ENCODE measurements at places on chromosomes 4 and X.

DNA sequence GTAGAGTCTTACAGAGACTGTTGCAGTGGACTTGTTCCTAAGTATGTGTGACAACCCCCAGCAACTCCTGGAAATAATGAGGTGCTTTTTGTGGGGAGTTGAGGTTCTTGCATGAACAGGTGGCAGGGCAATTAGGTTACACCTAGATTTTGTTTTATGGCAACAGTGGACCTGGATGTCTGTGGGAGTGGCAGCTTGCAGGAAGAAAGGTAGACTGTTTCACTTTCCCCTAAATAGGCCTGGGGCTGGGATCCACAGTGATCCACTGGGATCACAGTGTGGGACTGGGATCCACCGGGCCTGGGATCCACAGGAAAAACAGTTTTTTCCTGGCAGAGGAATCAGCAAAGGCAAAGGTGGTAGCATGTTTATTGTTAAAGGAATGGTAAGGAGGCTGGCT lies 18.3 kb upstream of the USP9X start:
- no peak for DNase-seq

GRCh38 chrX:81875800-81876199 lies 673.9 kb downstream of the SH3BGRL start:
- DNase-seq: no peak

- DNase-seq: no peak
Measured at GRCh38 chr4:88452912-88453311, 4.0 kb upstream of the HERC5 start.

GRCh38 chrX:40006106-40007017 lies 91.4 kb downstream of the BCOR start:
- peak; percentile 1 for DNase-seq

DNA sequence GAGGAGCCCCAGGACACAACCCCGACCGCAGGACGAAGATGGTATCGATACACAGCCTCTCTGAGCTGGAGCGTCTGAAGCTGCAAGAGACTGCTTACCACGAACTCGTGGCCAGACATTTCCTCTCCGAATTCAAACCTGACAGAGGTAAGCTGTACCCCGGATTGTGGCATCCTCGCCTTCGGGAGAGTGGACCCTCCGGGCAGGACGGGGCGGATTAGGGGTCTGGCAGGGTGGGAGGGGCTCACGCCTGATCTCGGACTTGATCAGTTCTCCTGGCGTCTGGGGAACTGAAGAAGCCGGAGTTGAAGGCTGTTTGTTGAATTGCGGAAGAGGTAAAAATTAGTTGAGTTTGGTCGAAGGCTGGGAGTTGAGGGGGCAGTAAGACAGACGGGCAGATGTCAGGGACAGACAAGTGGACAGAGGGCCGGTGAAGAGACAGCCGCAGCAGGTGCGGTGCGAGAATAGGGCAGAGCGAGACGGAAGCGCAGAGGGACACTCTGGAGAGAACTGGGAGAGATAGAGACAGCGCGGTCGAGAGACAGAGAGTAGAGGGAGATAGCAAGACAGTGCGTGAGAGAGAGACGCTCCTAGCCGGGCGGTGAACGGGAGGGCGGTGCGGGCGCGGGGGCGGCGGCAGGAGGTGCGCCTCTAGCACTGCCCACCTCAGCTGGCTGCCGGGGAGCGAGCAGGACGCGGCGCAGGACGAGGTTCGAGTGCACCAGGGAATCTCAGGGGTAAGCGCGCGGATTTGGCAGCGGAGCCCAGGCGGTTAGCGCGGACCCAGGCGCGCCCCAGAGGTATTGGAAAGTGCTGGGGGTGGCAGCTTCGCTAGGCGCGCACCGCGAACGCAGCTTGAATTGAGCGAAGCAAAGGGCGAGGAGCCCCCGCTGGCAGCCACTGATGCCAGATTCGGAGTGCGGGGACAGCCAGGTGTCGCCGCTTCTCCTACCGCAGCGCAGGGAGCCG lies 23.9 kb downstream of the ARHGAP36 start:
- DNase-seq: no peak

DNA sequence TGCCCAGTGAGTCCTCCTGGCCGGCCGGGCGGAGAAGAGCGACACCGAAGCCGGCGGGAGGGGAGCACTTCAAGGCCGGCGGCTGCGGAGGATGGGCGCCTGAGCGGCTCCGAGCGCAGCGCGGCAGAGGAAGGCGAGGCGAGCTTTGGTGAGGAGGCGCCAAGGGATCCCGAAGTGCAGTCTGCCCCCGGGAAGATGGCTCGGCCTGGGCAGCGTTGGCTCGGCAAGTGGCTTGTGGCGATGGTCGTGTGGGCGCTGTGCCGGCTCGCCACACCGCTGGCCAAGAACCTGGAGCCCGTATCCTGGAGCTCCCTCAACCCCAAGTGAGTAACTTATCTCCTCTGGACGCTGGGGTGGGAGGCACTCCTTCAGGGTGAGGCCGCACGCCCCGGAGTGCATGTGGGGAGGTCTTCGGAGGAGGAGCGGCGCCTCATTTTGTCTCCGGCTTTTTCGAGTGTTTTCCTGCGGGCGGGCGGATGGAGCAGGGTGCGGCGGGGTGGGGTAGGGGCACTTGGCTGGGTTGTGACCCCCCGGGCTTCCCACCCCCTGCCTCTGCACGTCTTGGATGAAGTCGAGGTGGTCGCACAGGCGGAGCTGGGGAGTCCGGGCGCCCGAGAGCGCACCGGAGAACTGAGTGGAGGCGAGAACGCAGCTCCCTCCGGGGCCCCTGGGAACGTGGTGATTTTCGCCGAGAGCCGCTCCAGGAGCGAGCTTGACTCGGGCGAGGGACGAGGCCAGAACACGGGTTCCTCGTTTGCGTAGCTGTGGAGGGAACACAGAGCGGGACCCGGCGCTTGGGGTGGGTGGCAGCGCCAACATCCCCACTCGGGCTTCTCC lies 979 bp downstream of the EFNB1 start:
- no peak for DNase-seq

DNA sequence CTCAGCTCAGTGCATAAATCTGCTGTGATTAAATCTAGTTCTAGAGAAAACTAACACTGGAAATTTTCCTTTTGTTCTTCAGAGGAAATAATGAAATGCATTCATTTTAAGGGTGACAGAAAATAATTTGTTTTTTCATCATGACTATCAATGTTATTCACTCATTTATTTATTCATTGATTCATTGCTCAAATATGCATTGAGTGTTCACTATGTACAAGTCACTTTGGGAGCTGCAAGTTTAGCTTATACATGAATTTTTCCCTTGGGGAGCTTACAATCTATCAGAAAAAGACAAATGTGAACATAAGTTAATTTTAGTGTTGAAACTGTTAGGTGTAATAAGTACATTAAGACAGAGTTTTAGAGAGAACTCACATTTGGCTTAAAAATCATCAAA lies 897.8 kb downstream of the CENPC start:
- DNase-seq: no peak

GRCh38 chrX:133544115-133544514 lies 128.8 kb upstream of the GPC4 start:
- no peak for DNase-seq

DNA sequence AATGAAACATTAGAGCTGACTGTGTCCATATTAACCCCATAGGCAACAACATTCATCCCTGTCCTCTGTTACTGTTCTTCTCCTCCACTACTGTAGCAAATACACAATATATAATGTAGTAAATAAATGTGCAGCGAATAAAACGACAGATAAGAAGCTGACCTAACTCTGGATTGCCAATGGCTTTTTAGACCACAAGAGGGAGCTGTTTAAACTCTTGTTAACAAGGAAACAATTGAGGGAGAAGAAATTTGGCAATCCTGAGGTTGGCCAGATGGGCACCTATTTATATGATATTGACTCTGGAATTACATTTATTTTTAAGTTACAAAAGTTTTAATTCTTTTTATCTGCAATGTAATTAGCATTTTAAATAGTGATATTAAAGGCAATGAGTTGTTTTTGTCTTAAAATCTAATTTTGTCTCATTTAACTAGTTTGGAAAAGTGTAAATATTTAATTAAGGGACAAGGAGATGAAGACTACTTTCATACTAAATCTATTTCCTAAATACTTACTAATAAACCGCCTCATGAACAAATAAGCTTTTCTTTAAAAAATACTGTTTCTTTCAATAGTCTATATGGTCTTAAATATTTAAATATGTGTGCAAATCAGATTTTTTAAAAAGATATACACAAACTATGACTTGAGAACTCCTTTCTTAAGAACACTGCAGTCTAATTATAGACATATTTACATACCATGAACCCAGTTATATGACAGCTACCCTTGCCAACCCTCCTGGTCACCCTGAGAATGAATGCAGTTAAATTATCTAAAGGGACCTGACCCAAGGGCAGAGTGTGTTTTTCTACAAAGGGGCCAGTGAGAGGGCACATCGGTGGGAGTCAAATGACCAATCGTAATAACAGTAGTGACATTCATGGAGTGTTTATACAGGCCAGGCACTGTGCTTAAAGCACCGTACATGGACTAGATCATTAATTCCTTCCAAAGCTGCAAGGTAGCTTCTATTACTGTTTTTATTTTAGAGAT lies 52.9 kb upstream of the HPF1 start:
- DNase-seq: no peak

- no peak for DNase-seq
Measured at GRCh38 chr4:126604268-126604867, 1028.4 kb upstream of the INTU start.

GRCh38 chrX:65757943-65758342 lies 90.5 kb downstream of the MSN start:
- DNase-seq: no peak

DNA sequence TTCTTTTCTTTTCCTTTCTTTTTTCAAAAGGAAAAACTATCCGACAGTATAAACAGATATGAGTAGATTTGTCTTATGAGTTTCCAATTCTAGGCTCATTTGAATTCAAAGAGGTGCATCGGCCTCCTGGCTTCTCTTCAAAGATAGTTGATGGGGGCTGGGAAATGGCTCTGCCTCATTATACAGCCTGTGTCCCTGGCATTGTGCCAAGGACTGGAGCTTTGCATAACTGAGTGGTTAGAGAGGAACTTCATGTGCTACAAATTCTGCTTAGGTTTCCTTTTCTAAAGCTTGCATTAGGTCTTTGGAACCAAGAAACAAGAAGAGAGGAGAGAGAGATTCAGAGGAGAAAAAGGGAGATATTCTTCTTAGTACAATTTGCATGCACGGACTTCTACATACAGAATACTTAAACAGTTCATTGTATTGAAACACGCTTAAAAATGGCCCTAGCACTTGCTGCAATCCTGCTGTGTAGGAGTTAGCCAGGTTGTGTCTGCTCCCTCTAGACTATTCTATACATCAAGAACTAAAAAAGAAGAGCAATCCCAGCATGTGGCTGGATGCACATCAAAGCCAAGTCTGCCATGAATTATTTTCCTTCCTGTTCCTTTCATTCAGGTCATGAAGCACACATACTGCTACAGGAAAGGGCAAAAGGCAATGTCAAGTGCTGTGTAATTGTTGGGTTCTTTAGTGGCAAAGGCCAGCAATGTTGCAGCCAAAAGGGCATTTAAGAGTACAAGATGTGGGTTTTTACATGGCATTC lies 70.9 kb downstream of the INTS12 start:
- no peak for DNase-seq

DNA sequence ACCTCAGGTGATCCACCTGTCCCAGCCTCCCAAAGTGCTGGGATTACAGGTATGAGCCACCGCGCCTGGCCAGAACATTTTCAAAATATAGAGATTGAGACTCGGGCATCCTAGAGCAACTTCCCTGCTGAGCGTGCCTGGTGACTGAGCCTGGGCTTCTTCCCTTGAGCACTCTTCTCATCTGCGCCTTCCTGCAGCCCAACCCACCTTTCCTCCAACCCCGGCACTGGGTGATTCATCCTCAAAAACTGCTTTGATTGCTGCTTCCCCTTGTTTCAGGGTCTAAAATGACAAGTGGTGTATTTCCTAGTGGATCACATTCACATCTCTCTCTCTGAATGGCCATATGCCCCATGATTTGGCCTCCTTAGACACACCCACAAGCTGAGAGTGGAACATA lies 37.8 kb downstream of the PHKA2 start:
- DNase-seq: no peak

GRCh38 chrX:25020905-25021449 lies 5.2 kb upstream of the ARX start:
- no peak for DNase-seq

- DNase-seq: no peak
Measured at GRCh38 chrX:48839686-48840085, 4.3 kb upstream of the PCSK1N start.

GRCh38 chr4:5357870-5358269 lies 306.6 kb downstream of the STK32B start:
- no peak for DNase-seq

GRCh38 chrX:11427453-11428071 lies 134.3 kb downstream of the AMELX start:
- no peak for DNase-seq

GRCh38 chrX:115549008-115549407 lies 12.0 kb upstream of the PLS3 start:
- DNase-seq: no peak

GRCh38 chrX:16827225-16827624 lies 41.0 kb downstream of the TXLNG start:
- no peak for DNase-seq

GRCh38 chr4:156113138-156113765 lies 159.6 kb upstream of the CTSO start:
- DNase-seq: no peak

DNA sequence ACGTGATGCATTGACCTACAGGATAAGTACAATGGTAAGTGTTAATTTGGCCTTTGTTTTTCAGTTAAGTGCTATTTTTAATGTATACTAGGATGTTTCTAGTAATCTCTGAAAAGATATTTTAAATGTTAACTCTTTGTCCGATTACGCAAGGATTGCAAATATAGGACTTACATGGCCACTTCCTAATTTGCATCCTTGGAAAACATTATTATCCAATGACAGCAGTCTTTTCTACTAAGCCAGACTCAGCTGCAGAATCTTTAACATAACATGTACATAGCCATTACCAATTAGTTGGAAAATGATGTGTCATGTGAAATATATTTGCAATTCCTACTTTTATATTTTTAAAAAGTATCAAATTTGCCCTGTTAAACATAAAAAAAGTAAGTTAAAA lies 124.7 kb downstream of the MID1 start:
- DNase-seq: no peak

GRCh38 chrX:37425370-37425769 lies 76.2 kb downstream of the PRRG1 start:
- DNase-seq: no peak

- no peak for DNase-seq
Measured at GRCh38 chr4:2356123-2357069, 62.0 kb downstream of the ZFYVE28 start.

DNA sequence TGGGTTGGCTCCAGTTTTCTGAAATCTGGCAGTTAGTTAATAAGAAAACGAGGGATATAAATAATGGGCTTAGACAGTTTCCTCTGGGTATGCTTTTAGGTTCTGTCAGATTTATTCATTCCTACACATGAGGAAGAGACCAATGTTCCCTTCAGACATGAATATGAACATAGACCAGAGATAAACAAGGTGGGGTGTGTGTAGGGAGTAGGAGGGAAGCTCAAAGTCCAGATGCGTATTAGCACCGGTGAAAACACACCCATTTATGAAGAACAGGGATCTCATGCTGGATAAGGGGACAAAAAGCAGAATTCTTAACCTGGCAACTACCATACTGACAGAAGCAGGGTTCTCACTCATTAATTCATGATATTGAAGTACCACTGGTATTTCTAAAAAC lies 223.0 kb downstream of the SOWAHB start:
- no peak for DNase-seq

Data from stimulated activated naive CD4-positive, alpha-beta T cell treated with Interleukin-2 at 50 U/mL for 16 hours (primary cell).